ENCODE measurements at places on chromosomes 3 and 15.

DNA sequence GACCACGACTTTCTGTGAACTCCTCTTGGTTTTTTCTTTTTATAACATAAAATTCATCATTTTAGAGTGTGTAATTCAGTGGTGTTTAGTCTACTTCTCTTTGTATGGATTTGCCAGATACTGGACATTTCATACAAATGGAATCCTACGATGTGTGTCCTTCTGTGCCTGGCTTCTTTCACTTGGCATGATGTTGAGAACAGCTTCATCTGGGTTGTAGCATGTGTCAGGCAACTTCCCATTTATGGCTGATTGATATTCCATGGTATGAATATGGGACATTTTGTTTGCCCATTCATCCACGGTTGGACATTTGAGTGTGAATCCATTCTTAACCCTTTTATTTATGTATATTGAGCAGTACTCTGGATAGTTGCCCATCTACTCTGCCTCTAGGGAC, 82.7 kb upstream of the KLF13 start:
- no peak for DNase-seq

DNA sequence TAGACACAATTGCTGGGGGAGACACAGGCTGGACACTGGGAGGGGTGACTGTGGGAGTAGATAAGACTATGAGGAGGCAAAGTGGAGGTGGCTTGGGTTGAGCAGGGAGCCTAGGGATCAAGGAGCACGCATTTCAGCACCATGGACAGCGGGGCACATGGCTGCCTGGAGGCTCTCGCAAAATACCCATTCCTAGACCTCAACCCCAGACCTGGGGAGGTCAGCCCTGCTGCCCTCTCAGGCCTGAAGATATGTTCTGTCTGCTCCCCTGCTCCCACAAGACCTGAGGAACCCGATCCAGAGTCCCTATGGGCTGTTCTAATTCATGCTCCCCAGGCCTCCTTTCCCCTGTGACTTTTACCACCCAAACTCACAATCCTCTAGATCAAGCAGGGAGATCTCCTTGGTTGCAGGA, 16.0 kb upstream of the CPEB1 start:
- DNase-seq, result no peak

- DNase-seq, result no peak
These were observed 54.0 kb downstream of the TASOR start for GRCh38 chr3:56629047-56629446.

- no peak for DNase-seq
These were observed 305.4 kb upstream of the SATB1 start for GRCh38 chr3:18730491-18730890.

DNA sequence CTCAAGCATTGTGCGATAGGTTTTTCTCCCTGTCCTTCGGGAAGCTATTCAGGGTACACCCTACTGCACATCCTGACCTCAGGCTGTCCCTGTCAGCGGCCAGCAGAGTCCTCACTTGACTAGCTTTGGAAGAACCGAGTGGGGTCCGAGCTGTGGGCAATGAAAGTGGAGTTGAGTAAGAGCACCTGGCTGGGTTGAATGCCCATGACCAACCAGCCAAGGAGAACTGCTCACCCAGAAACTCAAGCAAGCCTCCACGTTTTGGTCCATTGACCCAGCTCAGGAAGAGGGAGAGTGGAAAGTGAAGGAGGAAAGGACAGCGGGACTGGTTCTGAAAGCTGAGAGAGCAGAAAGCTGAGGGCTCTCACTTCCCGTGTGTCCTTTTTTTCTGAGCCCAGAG, 36.0 kb upstream of the HDGFL3 start:
- DNase-seq, result no peak

DNA sequence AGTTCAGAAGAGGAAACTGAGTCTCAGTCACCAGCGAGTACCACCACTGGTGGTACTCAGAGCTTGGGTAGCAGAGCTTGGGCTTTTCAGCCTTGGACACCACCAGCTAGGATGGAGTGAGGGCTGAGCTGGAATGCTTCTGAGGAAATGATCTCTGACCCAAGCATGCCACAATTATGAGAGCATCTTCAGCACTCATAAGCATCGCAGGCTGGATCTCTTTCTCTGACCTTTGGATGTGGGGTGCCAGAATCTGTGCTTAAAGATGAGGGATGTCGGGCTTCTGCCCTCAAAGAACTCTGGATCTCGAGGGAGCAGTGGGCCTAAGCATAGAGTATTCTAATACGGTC, 36.4 kb downstream of the ZNF710 start:
- no peak for DNase-seq

DNA sequence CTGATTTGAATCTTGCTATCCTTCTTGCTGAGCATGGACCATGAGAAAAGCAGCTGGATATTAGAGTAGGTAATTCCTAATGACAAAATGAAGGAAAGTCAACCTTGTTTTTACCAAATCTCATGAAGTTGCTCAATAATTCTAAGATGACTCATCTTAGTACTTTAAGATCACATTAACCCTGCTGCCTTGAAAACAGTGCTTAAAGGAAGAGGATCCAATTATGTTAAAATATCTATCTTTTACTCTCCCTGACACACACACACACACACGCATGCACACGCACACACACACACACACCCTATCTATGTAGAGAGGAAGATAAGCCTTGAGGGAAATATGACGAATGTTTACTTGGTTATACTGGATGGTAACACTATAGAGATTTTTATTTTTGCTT, 16.0 kb upstream of the MYO1E start:
- DNase-seq, result no peak

DNA sequence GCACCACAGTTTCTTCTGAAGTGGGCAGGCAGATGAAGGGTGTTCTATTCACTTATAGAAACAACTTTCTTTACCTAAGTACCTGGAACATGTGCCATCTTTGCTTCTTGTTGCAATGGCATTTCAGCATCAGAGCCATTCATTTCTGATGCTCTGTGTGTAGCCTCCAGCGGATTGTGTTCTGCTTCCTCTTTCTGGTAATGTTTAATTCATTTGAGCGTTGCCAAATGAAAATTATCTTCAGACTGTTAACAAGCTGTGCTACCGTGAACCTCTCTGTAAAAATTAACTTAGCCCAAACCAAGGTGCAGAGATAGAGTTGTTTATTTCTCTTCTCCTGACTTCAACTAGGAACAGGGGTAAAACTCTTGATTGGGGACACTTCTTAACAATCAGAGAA, 302.0 kb downstream of the EDEM1 start:
- no peak for DNase-seq
